ENCODE measurements at places on chromosomes 6 and 20.

GRCh38 chr20:21315138-21315537 lies 12.0 kb downstream of the XRN2 start:
- DNase-seq: no peak

- no peak for DNase-seq
Measured at GRCh38 chr6:33558801-33559200, 21.3 kb downstream of the BAK1 start.

DNA sequence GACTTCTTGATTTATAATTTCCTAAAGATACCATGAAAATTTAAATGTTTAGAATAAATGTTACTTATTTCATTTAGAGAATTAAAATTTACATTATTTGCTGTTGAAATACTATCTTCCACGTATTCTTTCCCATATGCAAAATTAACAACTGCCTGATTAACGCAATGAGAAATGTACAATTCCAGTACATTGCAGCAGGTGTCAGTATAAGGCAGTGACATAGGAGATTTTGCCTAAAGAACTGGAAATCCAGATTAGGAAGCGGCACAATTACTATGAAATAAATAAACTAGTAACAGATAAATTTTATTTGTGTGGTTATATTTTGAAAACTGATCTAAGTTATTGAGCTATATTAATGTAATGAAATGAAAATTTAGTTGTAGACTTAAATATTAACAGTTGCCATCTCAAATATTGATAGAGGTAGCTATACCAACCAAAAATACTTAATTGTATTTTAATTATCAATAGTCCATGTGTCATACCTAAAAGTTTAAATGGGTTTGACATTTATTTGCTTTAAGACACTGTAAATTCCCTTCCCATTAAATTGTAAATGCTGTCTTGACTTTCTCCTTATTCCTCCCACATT lies 300.2 kb downstream of the UTRN start:
- no peak for DNase-seq

DNA sequence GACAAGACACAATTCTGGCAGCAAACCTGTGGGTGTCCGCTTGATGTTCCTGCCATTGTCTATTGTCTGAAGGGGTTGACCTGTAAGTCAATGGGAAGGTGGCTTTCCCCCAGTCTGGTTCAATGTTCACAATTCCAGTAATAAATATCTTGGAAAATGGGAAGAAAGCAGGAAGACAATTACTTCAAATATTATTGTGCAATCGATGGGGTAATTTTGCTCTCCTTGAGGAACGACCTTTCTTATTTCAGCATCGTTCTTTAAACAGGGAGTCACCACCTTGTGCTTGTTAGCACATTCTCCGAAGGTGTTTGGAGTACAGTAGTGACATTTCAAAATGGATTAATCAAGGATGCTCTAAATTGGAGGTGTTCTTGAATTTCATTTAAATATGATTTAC lies 136.9 kb downstream of the BTBD3 start:
- DNase-seq: no peak

DNA sequence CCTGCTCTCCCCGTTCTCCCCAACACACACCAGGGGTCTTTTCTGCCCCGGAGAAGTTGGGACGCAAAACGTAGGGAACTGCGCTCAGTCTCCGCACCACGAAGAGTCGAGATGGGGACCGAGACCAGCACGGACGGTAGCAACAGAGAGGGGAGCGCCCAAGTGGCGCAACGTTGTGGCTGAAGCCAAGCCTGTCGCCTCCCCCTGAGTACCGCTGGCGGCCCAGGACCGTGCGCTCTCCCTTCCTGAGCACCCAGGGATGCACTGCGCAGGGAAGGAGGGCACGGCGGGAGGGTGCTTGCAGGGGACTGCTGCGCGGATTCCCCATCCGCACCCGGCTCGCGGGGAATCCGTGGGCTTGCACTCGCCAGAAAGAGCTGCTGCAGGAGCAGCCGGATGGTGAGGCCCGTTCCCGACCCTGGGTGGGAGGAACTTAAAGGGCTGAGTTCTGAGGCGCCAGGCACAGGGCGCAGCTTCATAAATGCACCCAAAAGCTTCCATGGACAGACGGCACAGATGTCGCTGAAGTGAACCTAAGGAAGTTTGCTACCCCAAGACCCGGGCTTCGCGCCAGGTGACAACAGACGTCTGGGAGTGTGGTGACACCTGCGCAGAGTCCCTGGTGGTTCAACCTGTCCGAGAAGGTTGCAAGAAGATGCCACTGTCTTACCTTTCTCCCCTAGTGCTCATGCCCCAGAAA lies 178.7 kb downstream of the TBXT start:
- DNase-seq: no peak

- no peak for DNase-seq
Measured at GRCh38 chr6:144460327-144461095, 175.4 kb downstream of the UTRN start.

GRCh38 chr6:19876672-19877071 lies 39.5 kb downstream of the ID4 start:
- DNase-seq: no peak

DNA sequence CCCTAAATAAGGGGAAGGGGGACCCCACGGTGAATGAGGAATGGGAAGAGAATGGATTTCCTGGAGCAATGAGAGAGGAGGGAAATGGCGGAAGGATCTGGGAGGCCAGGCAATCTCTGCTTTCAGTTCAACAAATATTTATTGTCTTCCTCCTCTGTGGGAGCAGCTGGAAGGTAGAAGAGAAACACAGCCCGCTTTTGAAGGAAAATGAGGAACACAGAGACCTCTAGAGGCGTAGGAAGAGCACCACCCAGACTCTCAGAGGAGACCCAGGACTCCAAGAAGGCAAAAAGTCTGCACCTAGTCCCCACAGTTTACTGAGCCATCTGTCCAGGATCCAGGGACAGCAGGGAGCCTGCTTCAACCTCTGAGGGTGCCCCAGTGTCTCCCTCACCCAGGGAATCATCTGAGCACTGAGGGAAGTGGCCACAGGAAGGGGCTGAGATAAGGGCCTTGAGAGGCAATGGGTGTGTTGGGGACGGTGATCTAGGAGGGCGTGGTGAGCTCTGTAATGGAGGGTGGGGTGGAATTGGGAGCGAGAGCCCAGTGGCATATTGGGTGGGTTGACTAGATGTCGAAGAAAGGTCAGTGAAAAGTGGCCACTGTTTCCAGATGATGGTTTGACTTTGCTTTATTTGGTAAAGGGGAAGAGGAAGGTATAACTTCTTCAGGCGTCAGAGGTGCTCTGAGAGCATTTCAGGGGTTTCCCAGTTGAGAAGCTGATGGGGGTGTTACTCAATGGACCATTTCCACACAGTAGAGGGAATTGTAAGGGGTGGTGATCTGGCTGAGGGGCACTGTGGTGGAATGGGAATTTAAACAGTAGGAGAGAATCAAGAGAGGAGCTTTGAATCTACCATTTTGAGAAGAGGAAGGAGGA lies 610 bp downstream of the PSORS1C1 start:
- DNase-seq: no peak

GRCh38 chr6:166411721-166412151 lies 29.0 kb upstream of the MPC1 start:
- no peak for DNase-seq

GRCh38 chr6:110037726-110038295 lies 59.7 kb downstream of the GPR6 start:
- DNase-seq: no peak

DNA sequence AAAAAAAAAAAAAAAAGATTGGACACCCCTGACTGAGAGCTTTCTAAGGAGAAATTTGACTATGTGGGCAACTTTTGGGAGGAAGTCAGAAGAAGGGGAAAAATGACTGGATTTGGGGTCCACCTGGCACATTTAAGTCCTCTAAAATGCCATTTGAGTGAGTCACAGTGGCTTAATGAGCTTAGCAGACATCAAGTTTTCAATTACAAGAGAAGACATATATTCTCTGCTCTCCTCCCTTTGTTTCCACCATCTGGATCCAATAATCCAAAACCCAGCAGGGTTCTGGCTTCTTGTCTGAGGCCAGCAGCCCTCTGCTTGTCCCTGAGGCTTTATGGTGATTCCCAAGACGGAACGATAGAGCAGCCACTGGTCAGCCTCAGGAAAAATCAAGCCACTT lies 6.9 kb downstream of the PI3 start:
- DNase-seq: no peak

DNA sequence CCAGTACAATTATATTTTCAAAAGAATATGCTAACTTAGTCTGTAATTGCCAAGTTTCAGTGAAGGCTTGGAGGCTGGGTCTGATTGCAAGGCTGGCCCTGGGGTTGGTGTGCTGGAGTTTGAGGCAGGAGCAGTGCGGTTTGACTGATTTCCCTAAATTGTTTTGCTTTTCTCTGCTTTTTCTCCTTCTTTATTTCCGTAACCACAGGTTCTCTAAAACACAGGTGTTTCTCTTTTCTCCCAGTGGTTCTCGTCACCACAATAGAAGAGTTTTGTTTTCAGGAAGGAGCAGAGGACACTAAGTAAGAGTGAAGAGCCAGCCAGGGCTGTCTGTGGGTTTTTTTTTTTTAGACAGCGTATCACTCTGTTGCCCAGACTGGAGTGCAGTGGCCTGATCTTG lies 8.2 kb upstream of the SNX9 start:
- DNase-seq: no peak

GRCh38 chr6:52144196-52145076 lies 41.7 kb upstream of the IL17A start:
- no peak for DNase-seq

- no peak for DNase-seq
Measured at GRCh38 chr20:61857414-61857775, 208.3 kb downstream of the TAF4 start.
